ENCODE measurements at places on chromosomes 6 and 20. TPM values are rescaled to one million over a fixed set of nuclear protein-coding genes. Genes with fewer than 3 reads are reported as not detected.

Gene PHF1
- polyA plus RNA-seq = 88.3 TPM

GRCh38 chr6:17985934-17986655, 1.3 kb downstream of the KIF13A start:
- peaks cover 6% of the 10 kb centered on the region for H3K4me1 ChIP-seq
- no peak overlapping the region for H3K4me3 ChIP-seq
- no peaks in the 10 kb centered on the region for H3K36me3 ChIP-seq

DNA sequence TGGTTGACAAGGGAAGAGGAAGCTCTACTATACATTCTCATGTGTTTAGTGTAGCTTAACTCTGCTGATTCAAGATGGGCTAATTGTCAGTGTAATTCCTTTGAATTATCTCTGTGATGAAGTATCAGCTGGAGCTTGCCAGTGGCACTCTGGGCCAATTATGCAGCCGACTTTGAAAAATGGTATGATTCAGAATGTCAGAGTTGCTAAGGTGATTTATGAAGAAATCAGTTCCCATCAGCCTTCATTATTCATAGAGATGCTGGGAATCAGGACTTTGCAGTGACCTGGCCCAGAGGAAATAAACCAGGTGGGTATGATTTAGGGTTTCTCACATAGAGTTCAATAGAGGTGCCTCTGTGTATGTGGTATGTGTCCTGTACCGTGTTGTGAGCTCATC, 33.4 kb downstream of the KCNS1 start:
- no peak overlapping the region for H3K4me3 ChIP-seq
- peaks cover 34% of the 10 kb centered on the region for H3K4me1 ChIP-seq
- peaks cover 15% of the 10 kb centered on the region for H3K36me3 ChIP-seq
- no peak overlapping the region for H3K27ac ChIP-seq
- DNase-seq = no peak

DNA sequence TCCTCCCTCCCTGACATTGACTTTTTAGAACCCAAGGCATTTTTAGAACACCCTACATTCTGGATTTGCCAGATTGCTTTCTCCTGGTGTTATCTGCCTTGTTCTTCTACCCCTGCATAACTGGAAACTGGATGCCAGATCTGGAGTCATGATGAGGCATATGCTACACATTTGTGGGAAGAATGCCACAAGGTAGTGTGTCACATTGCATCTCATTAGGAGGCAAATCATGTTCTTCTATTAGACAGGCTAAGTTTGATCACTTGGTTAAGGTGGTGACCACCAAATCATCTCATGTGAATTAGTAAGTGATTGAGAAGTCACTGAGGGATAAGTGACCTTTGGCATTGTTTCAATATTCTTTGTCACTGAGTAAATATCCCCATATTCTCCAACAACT, 12.9 kb upstream of the NKX2-2 start:
- H3K27me3 ChIP-seq = no peaks in the 10 kb centered on the region
- no peaks in the 10 kb centered on the region for H3K36me3 ChIP-seq
- no peaks in the 10 kb centered on the region for H3K4me1 ChIP-seq
- no peak for DNase-seq

Gene MEI4
- not detected for polyA plus RNA-seq

Gene ZFP57
- not detected for polyA plus RNA-seq

DNA sequence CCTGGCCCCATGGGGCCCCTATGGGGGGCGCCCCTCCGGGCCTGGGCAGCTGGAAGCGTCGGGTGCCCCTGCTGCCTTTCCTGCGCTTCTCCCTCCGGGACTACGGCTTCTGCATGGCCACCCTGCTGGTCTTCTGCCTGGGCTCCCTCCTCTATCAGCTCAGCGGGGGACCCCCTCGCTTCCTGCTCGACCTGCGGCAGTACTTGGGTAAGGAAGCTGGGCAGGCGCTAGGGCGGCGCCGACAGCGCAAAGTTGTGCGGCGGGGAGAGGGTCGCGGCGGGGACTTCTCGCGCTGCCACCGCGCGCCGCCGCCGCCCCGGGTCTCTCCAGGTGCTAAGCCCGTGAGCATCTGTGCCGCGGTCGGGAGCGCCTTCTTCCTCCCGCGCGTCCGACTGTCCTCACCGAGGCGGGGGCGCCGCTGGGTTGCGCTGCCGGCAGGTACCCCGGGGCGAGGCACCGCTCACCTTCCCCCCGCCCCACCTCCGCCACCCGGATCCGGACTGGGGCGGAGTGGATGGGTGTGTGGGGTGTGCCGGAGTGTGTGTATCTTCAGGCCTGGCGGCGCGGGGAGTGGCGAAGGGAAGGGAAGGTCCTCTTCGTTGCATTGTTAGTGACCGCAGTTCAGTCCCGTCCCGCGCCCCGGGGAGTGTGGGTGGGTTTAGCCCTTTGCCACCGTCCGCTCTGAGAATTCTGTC, 788 bp downstream of the UST start:
- H3K36me3 ChIP-seq = no peaks in the 10 kb centered on the region
- peak overlapping the region; percentile 59 for H3K4me3 ChIP-seq
- peaks cover 14% of the 10 kb centered on the region for H3K4me1 ChIP-seq
- peak; percentile 23 for DNase-seq
- no peak overlapping the region for H3K27ac ChIP-seq

Gene ZNF341
- 1.5 TPM for polyA plus RNA-seq

Measured in naive thymus-derived CD4-positive, alpha-beta T cell (primary cell).